CD4-positive, alpha-beta T cell treated with Interleukin-15 for 4 hours (primary cell): ENCODE measurements at places on chromosomes 3 and 15.
A peak's percentile ranks its signal among the peaks of the same experiment; 100 is the strongest.

DNA sequence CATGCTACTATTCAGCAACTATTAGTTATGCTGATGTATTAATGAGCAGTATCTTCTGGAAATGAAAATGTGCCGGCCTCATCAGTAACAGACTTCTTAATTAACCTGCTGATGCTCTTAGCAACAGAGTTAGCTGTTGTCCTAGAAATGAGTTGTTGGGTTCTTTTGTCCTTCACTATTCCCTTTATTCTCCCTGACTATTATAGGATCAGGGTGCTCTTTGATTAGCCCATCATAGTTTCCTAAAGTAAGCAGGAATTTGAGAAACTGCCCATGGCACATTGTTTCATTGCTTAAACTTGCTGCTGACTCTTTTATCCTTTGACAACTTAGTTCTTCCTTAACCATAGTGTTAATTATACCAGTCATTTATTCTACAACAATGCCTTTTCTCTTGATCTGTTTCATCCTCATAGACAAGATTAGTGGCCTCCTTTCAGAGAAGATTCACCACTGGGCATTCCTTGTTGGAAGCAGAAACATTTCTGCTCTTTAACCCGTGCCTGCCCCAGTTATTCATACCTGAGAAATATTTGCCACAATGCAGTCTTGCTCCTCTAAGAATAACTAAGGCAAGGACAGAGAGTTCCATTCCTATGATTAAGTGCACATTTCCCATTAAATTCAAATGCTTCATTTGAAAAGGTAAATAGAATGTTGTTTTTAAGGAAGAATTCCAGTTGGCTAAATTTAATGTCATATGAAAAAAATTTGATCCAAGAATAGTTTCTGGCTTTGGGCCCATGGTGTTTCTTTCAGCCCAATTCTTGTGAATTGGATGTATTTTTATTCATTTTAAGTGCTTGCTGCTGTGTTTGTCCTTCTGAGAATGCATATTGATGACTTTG is 573.3 kb upstream of the TBL1XR1 start:
- no peak for DNase-seq

DNA sequence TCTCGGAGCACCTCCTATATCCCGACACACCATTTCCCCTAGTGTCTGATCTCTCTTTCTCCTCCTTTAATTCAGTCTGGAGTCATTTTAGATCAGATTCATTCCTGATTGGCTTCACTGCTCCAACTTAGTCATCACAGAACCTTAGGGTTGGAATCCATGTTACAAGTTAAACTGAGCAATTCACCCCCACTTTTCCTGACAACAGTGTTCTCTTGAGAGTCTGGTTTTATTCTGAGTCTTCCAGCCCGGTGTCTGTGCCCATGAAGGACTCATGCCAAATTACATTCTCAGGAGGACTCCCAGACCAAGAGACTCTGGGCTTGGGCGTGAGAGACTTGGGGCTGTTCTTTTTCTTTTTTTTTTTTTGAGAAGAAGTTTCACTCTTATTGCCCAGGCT is 57.5 kb downstream of the LPP start:
- DNase-seq = no peak

DNA sequence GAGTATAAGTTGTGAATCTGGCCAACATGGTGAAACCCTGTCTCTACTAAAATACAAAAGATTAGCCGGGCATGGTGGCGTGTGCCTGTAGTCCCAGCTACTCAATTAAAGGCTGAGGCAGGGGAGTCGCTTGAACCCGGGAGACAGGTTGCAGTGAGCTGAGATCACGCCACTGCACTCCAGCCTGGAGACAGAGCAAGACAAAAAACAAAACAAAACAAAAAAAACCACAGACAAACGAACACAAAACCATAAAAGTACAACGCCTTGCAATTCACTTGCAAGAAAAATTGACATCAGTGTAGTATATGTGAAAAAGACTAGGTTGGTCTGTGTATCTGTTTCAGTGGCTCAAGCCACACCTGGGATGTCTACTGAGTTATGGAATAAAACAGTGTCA is 29.9 kb upstream of the CCDC80 start:
- peak; percentile 26 for DNase-seq

GRCh38 chr15:70509731-70510143 is 253.6 kb downstream of the UACA start:
- DNase-seq = no peak

GRCh38 chr3:168048414-168049330 is 47.1 kb downstream of the GOLIM4 start:
- no peak for DNase-seq

DNA sequence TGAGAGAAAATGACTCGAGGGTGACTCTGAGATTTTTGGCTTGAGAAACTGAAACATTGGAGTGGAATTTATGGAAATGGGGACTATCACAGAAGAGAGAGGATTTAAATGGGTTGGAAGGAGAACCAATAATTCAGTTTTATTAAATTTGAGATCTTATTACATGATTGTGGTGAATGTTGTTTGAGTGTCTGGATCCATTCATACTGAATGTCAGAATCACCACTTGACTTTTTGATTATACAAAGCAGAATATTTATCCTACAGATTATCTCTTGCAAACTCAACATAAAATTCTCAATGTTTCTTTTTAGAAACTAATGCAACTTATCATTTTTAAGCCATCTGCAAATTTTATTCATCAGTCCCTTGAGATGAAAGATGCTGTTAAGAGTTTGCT is 332.8 kb downstream of the CNTN3 start:
- DNase-seq = no peak

GRCh38 chr3:187880851-187881250 is 135.6 kb upstream of the BCL6 start:
- no peak for DNase-seq

DNA sequence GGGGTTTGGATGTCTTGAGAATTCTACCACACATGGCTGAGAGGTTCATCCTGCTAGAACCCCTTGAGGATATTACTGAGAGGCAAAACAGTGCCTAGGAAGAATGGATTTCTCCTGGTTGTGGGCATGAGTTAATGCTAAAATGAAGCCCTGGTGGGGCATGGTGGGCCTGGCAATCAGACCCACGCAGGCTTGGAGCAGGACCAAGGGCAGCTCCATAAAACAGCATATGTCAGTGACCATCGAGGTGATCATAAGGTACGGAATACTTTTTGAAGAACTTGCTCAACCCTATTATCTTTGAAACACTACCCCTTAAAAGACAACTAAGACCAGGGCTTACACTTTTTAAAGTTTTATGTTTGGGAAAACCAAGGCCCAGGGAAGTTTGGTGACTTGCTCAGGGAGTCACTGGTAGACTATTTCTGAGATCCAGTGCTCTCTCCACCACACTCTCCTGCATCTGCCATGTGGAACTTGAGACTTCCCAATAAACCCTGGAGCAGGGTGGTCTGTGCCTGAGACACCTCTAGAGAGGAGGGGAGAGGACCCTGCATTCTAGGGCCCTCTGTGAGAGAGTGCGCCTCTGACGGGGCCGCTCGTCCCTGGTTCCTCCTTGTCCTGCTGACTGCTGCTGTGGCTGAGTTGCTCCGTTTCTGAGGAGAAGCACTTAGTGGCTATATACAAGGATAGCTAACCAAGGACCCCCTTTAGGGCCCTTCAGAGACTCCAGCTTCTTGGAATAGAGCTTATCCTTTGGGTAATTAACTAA is 28.0 kb upstream of the TIMP4 start:
- DNase-seq = no peak

- no peak for DNase-seq
These were observed 216.6 kb upstream of the TRIM42 start for GRCh38 chr3:140461250-140461649.

DNA sequence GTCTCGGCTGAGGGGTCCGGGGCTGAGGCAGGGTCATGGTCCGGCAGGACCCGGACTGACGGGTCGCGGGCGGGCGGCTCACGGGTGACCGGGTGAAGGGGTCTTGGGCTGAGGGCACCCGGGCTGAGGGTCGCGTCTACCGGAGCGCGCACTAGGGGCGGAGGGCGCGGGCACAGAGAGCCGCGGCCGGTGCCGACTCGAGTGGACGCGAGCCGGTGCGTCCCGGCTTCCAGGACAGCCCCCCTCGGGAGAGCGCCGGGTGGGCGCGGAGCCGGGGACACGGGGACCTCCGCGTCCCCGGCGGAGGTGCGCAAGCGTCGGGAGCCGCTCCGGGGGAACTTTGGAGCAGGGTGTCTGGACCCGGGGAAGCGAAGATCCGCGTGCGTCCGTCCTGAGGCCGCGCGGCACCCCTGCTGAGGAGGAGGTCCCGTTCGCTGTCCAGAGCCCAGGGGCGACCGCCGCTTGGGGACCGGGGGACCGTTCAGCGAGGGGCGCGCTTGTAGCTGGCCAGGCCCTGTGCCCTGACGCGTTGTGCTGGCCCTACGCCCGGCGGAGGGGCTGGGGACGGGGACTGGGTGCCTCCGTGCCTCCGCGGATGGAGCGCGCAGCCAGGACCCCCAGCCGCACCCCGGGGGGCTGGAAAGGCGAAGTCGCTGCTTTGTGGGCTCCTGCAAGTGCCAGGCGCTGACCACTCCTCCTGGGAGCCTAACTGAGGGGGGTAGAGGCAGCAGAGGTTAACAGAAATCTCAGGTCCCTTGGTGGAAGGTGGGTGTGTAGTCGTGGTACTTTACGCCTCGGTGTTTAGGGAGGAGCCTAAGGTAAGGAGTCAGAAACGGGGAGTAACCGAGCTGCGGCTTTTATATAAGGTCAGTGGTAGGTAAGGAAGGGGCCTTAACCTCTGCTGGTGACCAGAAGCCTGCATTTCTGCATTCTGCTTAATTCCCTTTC is at the start of gene PPARG:
Gene PPARG, plus strand, starts transcription at position 889 of the 948 bp plus-strand sequence. CDS start 90,642 bp downstream, outside the sequence.
- no peak for DNase-seq

DNA sequence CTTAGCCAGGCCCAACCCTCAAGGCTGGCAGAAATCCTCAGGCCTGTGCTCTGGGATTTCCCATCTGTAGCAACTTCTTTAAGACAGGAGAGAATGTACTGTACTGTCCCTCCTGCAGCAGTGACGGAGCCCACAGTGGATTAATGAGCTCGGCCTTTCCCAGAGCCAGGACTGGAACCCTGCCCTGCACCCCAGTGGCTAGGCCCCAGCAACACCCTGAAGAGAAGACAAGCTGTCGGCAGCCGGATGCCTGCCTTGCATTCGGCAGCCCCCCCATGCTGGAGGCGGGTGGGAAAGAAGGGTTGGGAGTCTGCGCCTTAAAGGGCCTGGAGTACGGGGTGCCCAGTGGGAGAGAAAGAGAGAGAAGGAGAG is 32.0 kb downstream of the KLHL25 start:
- no peak for DNase-seq

DNA sequence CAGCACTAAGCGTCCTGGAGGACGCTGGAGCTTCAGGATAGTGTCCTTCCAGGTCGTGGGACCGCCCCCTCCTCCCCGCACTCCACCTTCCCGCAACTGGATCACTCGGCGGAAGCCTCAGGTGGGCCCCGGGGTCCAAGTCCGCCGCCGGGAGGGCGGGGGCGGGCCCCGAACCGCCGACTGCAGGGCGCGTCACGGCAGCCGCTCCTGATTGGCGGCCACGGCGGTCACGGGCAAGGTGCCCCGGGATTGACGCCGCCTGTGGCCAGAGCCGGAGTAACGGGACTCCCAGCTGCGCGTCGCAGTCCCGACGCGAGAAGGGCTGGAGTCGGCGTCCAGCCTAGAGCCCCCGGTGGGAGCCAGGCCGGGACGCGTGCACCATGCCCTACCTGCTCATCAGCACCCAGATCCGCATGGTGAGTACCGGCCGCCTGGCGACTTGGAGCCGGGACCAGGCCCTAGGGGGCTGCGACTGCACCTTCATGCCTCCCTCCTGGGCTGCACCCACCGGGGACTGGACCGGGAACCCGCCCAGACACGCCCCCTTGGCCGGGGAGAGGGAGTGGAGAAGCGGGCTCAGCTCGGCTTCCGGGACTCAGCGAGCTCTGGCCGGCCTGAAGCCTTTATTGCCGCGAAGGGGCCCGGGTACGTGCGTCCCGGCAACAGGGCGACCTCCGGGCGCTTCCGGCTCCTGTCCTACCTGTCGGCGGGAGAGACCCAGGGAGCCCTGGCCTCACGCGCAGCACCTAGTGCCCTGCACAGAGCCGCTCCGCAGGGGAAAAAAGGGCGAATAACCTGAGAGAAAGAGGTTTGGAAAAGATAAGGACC is at the start of gene GCHFR:
Gene GCHFR, plus strand, starts transcription at position 268 of the 828 bp plus-strand sequence. Its CDS starts 113 bp downstream, at position 381.
- DNase-seq = peak; percentile 57

- no peak for DNase-seq
These were observed 22.4 kb upstream of the TM4SF19 start for GRCh38 chr3:196360586-196360985.

DNA sequence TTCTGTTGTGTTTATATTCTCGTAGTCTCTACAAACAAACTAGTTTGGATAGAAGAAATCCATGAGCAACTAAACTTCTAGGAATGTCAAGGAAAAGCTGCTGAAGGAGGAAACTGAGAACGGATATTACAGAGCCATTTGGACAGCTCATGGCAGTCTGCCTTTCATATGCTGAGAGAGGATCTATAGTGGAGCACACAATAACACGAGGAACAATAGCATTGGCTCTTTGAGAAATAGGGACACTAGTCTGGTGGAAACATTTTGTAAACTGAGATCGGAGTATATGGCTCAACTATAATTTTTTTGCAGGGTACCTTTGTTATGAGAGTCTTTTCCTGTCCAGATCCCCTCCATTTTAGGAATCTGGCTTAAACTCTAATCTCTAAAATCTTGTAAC is 200.5 kb downstream of the CLSTN2 start:
- no peak for DNase-seq

- no peak for DNase-seq
These were observed 150.5 kb upstream of the IQSEC1 start for GRCh38 chr3:13223574-13224237.

- no peak for DNase-seq
These were observed 153.0 kb upstream of the CGNL1 start for GRCh38 chr15:57223345-57223744.

DNA sequence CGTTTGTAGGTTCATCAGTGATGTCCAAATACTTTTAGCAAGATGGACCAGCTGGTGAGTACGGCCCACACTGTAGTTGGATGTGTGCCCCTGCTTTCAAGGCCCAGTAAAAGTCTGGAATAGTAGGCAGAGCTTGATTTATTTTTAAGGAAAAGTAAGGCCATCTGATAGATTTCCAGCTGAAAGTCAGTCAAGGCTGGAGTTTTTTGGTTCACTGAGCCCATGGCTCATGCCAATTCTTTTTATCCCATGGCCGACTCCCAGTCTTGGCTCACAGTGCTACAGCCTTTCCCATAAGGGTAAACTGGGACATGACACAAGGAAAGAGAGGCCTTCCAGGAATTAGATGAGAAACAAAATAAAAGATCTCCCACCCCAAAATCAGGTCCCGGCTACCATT is 13.5 kb downstream of the CCDC80 start:
- DNase-seq = no peak

GRCh38 chr3:17507480-17507879 is 235.0 kb downstream of the TBC1D5 start:
- DNase-seq = no peak

DNA sequence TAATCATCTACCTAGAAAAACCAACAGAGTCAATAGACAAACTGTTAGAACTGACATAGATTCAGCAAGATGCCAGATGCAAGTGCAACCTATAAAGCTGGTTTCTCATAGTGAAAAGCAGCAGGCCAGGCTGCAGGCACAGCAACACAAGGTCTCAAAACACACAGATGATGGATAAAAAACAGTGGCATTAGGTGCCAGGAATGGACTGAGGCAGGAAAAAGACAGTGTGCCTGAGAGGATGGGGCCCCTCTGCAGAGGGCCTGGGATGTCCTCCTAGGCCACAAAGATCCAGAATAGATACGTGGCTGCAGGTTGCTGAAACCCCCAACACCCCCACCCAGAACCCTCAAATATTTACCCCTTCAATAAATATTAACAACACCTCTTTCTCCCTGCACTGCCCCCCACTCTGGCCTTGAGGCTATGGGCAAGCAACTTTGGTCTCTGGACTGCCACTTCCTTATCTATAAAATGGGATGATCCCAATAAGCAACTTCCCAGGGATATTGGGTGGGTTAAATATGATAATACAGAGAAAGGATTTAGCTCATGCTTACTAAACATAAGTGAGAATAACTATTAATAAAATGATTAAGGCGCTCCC is 35.2 kb upstream of the FGD5 start:
- DNase-seq = no peak
